ENCODE measurements at places on chromosomes 1 and 21.
A peak's percentile ranks its signal among the peaks of the same experiment; 100 is the strongest.

DNA sequence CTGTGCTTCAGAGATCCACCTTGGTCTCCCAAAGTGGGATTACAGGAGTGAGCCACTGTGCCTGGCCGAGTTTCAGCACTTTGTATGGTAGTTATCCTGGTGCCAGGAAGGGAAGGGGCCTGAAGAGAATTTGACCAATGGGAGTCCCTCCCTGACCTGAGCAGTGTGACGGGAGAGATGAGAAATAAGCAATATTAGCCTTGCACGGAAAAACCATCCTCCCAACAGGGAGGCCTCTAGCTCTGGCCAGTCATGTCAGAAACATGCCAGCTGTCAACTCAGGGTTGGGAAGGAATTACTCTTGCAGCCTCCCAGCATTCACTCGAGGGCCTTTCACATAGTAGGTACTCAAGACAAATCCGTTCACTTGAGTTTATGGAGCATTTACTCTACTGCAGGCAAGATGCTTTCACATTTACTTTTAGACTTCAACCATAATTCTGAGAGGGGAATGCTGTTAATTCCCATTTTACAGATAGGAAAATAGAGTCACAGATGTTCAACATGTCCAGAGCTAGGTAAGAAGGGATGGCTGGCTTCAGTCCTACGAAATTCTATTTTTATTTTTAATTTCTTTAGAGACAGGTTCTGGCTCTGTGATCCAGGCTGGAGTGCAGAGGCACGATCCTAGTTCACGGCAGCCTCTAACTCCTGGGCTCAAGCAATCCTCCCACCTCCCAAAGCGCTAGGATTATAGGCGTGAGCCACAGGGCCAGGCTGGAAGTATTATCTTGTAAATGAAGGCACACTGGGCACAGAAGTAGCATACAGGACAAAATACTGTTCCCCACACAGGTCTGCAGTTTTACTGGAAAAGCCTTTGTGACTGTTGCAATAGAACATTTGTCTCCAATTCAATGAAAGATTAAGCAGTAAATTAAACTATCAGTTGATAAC, 3.2 kb upstream of the ATP13A2 start:
- DNase-seq = no peak

GRCh38 chr1:83765125-83765524, 233.8 kb downstream of the TTLL7 start:
- DNase-seq = no peak

GRCh38 chr1:248926401-248927182, 20.6 kb downstream of the PGBD2 start:
- DNase-seq = no peak

DNA sequence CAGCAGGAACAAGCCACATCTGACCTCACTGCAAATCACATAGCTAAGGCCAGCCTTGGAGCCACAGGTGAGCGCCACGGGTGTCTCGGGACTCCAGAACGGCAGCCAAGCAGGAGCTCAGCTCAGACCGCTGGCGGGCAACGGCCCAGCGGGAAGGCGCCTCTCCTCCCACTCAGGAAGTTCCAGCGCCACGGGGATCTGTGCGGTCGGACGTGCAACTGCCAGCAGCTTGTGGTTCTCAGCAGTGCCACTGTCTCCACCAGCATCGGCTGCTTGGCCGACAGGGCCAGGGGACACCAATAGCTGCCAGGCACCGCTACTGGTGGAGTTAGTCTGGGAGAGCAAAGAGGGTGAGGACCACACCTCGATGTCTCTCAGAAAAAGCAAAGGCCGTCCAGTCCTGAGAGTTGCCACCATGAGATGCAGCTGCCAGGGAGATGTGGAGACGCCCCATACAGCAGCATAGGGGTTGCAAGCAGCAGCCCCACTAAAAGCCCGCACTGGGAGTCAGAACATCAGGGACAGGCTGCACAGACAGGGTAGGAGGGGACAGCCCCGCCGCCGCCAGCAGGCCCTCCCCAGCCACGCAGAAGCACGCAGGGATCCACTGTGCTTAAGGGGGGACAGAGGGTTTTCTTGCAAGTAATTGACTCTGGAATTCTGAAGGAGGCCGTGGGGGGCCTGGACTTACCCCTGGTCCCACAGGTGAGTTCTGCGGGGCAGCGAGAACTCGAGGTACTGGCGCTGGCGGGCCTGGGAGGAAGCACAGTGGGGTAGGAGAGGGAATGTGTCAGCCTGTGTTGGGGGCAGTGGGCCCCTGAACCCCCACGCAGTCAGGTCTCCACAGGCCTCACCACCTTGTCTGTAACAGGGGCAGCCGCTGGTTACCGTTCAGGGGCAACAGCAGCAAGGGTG, 83.5 kb downstream of the NPHP4 start:
- no peak for DNase-seq

DNA sequence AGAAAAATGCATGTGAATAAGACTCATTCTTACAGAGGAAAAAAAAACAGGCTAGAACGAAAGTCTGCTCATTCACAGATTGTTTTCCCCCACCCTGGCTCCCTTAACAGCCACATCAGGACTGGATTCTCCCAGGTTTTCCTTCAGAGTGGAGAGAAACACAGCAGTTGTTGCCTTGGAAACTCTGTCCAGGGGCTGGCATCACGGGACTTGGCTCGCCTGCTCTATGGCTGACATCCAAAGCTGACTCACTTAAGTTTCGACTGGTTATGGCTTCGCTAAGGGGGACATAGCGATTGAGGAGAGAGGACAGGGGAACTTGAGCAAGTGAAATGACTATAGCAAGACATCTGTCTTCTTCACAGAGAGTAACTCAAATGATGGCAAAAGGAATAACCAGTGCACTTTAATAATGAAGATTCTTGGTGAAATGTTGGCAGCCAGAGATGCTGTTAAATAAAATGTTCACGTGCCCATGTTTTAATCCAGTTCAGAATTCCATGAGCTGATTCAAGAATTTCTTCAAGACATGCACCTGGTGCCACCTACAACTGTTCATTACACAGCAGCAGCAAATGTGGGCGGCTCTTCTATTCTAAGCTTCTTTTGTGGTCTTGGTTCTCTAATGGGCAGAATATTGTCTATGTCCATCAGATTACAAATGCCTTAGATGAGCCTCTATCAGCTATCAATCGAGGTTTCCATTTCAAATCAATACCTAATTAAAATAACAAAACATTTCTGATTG, 21.8 kb downstream of the MIS18A start:
- peak; percentile 23 for DNase-seq

GRCh38 chr1:21509351-21510112, at the start of gene ALPL:
ALPL (plus strand) TSS chr1:21509423; CDS start chr1:21554082, 44,659 bp downstream.
- DNase-seq = no peak

DNA sequence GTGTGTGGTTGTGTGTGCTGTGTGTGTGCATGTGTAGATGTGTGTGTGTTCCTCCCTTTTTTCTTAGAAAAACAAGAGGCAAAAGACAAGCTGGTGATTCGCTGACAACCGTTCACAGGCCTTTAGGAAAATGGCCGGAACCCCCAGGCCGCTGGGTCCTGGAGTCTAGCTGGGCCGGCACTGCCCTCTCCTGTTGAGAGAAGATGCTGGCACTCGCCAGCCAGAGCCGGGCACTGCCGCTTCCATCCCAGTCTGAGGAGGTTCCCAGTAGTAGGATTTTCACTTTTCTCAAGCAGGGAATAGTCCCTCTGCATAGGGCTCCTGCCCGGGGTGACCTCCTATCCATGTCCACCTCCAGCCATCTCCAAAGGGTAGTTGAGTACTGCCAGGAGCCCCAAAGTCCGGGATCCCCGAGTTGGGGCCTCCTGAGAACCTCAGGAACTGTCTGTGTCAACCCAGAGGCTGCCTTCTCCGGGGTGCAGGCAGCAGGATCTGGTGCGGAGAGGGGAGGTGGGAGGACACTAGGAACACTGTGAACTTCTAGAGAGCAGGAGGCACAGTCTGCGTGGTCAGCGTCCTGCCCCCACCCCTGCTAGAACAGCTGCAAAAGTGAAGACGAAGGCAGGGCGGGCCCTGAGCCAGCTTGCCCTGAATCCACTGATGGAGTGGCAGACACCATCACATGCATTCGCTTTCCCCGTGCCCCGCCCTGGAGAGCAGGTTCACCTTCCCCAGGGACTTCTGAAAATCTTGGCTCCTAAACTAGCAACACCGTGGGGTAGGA, 44.1 kb upstream of the ARHGEF16 start:
- peak; percentile 66 for DNase-seq

DNA sequence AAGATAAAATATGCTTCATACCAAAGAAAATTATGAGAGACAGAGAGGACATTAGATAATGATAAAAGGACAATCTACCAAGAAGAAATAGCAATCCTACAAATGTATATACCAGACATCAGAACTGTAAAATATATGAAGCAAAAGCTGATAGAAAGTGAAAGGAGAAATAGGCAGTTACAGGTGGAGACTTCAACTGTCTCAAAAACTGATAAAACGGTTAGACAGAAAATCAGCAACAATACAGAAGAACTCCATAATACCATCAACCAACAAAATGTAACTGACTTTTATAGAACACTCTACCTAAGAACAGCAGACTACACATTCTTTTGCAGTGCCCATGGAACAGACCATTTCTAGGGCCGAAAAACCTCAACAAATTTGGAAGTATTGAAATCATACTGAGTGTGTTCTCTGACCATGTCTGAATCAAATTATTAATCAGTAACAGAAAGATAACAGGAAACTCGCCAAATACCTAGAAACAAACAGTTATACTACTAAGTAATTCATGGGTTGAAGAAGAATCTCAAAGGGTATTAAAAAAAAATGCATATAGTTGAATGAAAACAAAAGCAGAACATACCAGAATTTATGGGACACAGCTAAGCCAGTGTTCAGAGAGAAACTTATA, 132.1 kb downstream of the RPS6KC1 start:
- no peak for DNase-seq

DNA sequence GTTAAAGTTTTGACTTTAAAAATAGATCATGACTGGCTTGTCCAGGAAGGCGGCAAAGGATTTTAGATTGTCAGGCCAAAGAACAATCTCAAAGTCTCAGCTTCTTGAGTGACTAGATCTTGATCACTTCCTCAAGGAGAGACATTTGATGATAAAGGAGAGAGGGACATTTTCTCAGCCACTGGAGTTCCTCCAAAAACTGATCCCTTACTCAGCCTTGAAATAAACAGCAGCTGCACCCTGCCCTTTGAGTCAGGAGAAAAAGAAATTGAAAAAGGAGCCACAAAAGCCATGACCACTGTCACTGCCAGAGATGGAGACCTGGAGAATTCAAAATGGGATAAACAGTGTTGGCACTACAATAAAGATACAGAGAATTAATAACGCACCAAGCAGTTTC, 288.4 kb upstream of the PRMT6 start:
- no peak for DNase-seq
